ENCODE measurements at places on chromosomes 4 and X.

GRCh38 chrX:9611436-9612145, 146.7 kb downstream of the TBL1X start:
- H3K4me3 ChIP-seq, result no peak overlapping the region
- DNase-seq, result no peak
- H3K27ac ChIP-seq, result no peak overlapping the region
- H3K4me1 ChIP-seq, result peaks cover 36% of the 10 kb centered on the region
- no peaks in the 10 kb centered on the region for H3K27me3 ChIP-seq

DNA sequence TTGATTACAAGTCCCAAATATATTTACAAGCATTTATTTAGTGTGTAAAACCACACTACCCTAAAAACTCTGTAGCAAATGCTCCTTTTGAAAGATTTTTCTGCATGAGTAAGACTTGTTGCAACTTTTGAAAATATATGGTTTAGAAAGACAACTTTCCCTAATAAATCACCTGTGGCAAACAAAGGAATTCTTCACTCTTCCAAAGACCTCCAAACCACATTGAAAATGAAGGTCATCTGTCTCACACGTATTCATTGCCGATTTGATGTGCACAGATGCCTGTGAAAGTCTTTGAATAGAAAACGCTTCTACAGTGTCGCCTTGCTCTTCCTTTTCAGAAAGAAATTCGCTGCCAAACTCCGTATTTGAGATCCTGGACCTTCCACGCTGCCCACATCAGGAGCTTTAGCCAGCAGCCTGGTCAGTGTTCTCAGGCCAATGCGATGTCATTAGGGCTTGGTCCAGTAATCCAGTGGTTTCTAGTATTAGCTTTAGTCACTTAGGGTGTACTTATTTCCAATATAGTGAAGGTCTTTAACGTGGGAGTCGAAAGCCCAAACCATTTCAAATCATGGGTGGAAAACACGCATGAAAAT, 22.2 kb downstream of the SPINK2 start:
- H3K4me1 ChIP-seq, result peaks cover 12% of the 10 kb centered on the region
- H3K36me3 ChIP-seq, result no peaks in the 10 kb centered on the region
- H3K27me3 ChIP-seq, result peaks cover 5% of the 10 kb centered on the region

GRCh38 chr4:26724534-26724933, 136.1 kb upstream of the STIM2 start:
- H3K36me3 ChIP-seq, result peaks cover 13% of the 10 kb centered on the region
- no peaks in the 10 kb centered on the region for H3K4me1 ChIP-seq
- peaks cover 2% of the 10 kb centered on the region for H3K27me3 ChIP-seq
- DNase-seq, result no peak

DNA sequence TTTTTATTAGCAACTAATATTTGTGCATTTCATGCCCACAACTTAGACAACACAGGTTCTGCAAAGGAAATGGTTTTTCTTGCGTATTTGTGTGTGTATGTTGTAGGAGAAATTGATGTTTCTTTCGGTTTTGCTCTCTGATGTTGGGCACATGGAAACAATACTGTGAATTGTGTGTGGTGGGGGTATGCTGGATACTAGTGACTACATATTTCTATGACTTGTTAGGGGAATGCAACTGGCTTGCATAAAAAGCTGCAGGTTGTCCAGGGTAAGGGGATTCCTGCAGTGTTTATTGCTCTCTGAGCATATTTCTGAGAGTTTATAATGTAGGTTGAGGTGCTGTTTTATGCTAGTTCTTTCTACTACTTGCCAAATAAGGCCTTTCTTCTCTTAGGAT, 11.6 kb downstream of the DLG3 start:
- peaks cover 40% of the 10 kb centered on the region for H3K36me3 ChIP-seq
- H3K27me3 ChIP-seq, result peaks cover 4% of the 10 kb centered on the region
- peak overlapping the region; percentile 95 for H3K4me3 ChIP-seq
- H3K4me1 ChIP-seq, result peaks cover 44% of the 10 kb centered on the region

DNA sequence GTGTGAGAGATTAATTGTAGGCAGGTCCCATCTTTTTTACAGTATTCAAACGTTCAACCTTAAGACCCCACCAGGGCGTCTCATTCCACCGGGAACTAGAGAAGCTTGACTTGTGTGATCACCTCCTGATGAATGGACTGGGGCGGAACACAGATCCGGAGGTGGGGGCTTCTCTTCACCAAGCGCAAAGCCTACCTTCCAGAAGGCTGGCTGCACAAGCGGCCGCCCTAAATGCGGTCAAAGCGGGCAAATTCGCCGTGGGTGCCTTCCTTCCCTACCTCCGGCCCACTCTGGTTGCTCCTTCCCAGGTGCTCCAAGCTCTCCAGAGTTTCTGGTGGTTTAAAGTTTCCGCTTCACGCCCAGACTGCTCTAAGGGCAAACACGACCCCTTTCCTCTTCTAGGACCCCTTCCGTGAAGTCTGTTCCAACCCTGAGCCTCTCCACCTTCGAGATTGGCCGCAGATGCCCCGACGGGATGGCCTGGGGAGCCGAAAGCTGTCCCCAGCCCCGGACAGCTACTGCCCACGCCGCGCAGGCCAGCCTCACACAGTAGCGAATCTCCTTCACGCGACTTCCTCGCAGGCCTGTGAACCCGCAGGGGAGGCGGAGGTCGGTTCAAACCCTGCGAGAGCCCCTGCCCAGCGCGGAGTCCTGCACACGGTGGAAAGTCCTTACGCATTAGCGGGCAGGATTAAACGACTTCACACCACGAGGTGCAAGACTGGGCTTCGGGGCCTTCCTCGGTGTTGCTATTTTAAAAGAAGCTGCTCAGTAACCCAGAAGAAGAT, 1.6 kb upstream of the WWC2 start:
- no peaks in the 10 kb centered on the region for H3K36me3 ChIP-seq
- peak; percentile 53 for DNase-seq
- no peaks in the 10 kb centered on the region for H3K27me3 ChIP-seq
- peaks cover 54% of the 10 kb centered on the region for H3K4me1 ChIP-seq
- H3K4me3 ChIP-seq, result peak overlapping the region; percentile 93

DNA sequence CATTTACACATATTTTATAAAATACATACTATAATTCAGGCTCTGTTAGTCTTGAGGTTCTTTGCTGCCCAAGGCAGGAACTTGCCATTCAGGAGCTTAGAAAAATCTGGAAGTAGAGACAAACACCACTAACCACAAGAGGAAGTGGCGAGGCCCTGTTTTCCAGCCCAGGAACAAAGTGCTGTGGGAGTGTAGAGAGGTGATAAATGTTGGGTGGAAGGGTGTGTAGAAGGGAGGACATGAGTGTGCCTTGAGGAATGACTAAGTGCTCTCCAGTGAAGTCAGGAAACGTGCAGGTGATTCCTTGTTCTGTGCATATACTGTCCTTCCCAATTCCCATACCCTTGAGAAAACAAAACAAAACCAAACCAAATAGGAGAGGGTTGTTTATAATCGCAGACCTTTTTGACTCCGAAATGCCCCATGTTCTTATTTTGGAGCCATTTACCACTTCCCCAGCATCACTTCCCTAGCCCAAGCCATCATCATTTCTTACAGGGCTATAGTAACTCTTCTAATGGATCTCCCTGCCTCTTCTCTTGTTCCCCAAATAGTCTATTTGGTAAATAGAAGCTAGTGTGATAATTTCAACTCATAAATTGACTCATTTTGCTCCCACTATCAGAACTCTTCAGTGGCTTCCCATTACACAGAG, 83.2 kb downstream of the GPAT3 start:
- H3K27me3 ChIP-seq, result peaks cover 4% of the 10 kb centered on the region
- no peak overlapping the region for H3K4me3 ChIP-seq
- no peak for DNase-seq
- peaks cover 20% of the 10 kb centered on the region for H3K4me1 ChIP-seq
- peak overlapping the region; percentile 86 for H3K27ac ChIP-seq
- H3K36me3 ChIP-seq, result peaks cover 10% of the 10 kb centered on the region

- peaks cover 3% of the 10 kb centered on the region for H3K27me3 ChIP-seq
- DNase-seq, result no peak
- no peak overlapping the region for H3K27ac ChIP-seq
- no peak overlapping the region for H3K4me3 ChIP-seq
- no peaks in the 10 kb centered on the region for H3K36me3 ChIP-seq
- peaks cover 23% of the 10 kb centered on the region for H3K4me1 ChIP-seq
Observed at GRCh38 chr4:6516762-6517161, 44.3 kb upstream of the PPP2R2C start.

- H3K27ac ChIP-seq, result no peak overlapping the region
- H3K4me1 ChIP-seq, result no peaks in the 10 kb centered on the region
- no peak for DNase-seq
- no peaks in the 10 kb centered on the region for H3K27me3 ChIP-seq
Observed at GRCh38 chr4:109690690-109691410, 12.4 kb downstream of the CASP6 start.

Measured in nephron progenitor cell (in vitro differentiated cells).